ENCODE measurements at places on chromosomes 3 and 15.

DNA sequence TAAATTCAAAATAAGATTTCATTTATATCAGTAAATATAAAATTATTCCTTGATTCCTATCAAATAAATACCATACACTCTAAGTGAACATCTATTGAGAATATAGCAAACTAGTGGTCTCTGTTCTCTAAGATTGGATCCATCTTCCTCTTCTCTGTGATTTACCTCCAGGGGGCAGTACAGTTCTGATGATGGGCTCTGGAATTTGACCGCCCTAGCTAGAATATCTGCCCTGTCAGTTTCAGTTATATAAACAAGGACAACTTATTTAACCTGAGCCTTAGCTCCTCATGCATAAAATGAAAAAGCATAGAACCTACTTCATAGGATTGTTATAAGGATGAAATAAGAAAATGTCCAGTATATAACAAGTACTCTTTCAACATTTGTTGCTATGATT, 171.1 kb upstream of the CCDC54 start:
- DNase-seq, result no peak

- DNase-seq, result no peak
Observed at GRCh38 chr15:36810656-36811449, 231.4 kb downstream of the CDIN1 start.

- DNase-seq, result no peak
Observed at GRCh38 chr3:48949376-48949717, 30.7 kb downstream of the ARIH2 start.

DNA sequence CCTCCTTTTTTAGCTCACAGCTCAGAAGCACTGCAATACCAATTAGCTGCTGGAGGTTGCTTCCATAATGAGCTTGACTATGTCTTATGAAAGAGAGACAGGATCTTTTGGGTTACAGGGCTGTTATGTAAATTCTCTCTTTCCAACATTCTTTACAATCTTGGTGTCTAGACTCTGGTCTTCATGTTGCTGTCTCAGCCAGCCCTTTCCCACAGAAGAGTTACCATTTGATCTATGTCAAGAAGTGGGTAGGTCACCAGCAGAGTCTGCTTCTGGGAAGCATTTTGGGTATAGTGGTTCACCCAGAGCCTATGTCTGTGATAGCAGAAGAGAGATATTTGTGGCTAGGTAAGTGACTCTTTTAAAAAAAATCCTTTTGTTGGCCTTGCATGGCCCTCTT, 234.5 kb downstream of the SATB1 start:
- no peak for DNase-seq

DNA sequence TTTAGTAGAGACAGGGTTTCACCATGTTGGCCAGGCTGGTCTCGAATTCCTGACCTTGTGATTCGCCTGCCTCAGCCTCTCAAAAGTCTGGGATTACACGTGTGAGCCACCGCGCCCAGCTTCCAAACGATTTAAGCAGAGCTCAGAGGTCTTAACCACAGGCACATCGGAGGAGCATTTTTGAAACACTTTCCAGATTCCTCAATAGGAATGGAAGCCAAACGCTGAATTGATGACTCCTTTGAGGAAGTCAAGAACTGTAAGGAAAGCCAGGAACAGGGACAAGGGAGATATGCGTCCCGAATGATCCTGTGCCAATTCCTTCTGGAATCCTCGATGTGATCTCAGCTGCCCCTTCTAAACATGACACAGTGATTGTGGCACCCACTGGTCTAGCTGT, 40.0 kb downstream of the TRH start:
- no peak for DNase-seq

- DNase-seq, result no peak
Observed at GRCh38 chr3:130773366-130773765, 26.7 kb upstream of the PIK3R4 start.

- no peak for DNase-seq
Observed at GRCh38 chr3:100226712-100227429, 33.9 kb upstream of the TBC1D23 start.

DNA sequence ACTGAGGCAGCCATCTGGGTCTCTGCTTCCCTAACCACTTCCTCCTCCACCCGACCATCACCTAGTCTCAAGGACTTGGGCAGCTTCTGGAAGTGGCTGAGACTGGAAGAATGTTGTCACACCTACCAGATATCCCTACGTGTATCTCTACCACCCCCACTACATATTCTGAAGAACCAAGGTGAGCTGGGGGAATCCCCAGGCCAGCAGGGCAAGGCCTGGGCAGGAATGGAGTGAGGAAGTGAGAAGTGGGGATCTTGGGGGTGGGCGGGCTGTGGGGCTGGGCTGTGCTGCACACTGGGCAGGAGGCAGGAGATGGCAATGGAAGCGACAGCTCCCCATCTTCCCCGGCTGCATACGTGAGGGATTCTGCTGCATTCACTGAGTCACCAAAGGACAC, 17.5 kb upstream of the ALDH1A3 start:
- DNase-seq, result no peak

GRCh38 chr3:73384091-73384906, 240.4 kb downstream of the PDZRN3 start:
- no peak for DNase-seq

DNA sequence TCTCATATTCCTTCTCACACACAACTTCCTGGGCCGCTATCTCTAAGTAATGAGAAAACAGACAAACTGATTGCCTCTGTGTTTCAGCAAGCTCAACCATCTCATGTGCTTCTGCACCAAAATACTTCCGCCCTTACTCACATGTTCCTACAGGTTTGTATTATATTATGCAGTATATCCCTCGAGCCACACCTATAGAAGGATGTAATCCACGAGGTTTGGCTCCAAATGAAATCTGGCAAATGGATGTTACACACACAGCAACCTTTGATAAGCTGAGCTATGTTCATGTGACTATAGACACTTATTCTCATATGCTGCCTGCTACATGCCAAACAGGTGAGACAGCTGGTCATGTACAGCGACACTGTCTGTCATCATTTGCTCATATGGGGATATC, 22.6 kb downstream of the CCRL2 start:
- DNase-seq, result no peak

GRCh38 chr3:57919987-57920386, 88.2 kb upstream of the FLNB start:
- DNase-seq, result no peak

- DNase-seq, result no peak
Observed at GRCh38 chr15:64478863-64479262, 18.5 kb downstream of the ZNF609 start.

DNA sequence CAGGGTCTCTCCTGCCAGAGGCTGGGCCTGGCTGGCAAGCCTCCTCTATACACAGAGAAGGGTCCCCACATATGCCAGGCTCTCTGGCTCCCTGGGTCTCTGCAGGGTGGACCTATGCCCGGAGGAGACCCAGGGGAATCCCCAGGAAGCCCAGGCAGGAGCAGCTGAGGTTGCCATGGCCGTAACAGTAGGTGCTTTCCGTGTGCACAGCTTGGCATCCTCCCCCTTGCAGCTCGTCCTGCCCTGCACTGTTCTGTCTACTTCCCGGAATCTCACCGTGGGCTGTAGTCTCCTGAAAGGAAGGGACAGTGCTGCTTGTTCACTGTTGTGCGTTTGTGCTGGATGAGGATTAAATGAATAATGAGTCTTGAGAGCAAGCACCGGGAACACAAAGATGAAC, 47.8 kb downstream of the DAPK2 start:
- no peak for DNase-seq

- DNase-seq, result no peak
Observed at GRCh38 chr15:42688301-42688700, 48.6 kb downstream of the CDAN1 start.

DNA sequence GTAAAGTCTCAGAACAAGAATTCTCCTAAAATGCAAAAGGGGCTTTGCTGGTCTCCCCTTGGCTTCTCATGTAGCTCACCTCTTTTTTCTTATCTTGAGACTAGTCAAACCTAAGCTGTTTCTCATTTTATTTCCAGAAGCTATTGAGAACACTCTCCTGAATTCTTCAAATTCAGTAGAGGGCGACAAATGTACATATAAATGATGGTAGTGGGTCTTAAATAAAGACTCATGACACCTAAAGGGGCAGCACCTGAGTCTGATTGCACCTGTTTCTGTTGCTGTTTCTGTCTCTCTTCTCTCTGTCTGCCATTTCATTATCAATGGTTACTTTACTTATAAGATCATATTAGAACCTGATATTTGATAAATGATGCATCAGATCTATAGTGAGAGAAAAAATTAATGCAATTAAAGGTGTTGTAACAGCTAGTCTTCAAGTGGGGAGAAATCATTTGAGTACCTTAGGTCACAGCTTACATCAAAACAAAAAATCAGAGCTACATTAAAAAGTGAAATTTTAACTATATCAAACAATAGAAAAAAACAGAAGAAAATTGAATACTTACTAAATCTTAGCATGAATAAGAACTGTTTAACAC, 7.0 kb downstream of the ADIPOQ start:
- DNase-seq, result no peak

- DNase-seq, result no peak
Observed at GRCh38 chr15:76206325-76206976, 104.8 kb downstream of the ETFA start.

- DNase-seq, result no peak
Observed at GRCh38 chr15:69897471-69898237, 200.1 kb downstream of the TLE3 start.

DNA sequence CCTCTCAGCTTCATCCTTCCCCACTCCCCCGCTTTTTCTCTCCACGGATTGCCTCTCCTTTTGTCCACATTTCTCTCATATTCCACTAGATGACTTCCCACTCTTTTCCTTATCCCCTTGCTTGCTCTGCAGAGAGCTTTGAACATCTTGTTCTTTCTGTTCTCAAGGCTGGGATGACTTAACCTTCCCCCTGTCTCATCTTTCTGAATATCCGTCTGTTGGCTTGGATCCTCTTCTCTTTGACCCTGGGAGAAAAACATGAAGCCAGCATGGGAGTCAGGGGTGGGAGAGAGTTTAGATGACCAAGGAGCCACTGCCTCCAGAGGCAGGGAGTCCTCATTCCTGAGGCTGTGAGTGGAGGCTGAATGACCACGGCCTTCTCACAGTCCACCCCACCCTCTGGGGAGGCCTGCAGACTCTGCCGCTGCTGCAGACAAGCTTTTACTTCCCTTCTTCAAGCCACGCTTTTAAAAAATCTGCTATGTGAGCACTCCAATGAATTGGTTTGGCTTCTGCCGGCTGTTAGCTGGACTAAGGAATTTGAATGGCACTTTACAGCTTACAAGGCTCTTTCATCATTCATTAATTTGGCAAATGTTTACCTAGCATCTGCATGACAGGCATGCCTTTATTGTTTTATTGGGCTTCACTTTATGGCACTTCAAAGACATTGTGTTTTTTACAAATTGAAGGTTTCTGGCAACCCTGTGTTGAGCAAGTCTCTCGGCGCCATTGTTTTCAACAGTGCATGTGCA, 111.6 kb upstream of the SLC6A6 start:
- no peak for DNase-seq

DNA sequence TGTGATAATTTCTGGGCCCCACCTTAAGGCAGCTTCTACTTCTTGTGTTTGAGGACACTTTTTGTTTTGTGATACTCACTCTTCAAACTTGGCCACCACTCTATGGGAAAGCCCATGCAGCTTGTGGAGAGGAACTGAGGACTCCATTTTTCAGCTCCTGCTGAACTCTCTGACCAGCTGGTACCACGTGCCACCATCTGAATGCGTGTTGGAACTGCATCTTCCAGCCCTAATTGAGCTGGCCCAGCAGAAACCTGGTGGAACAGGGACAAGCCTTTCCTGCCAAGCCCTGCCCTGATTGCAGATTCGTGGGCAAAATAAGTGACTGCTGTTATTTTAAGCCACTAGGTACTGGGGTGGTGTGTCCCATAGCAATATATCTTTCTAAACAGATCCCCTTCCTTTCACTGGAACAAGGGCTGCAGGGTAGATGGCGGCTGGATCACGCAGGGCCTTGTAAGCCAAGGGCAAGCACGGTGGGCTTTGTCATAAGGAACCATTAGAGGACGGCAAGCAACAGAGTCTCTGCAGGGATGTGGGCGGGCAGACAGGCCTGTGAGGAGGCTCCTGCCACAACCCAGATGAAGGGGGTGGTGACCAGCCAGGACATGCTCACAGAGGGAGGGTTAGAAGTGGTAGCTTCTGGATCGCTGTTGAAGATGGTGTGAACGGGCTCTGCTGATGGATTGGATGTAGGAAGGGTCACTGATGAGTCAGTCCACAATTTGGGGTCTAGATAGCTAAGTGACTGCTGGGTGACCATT, 9.5 kb downstream of the H1-8 start:
- no peak for DNase-seq

DNA sequence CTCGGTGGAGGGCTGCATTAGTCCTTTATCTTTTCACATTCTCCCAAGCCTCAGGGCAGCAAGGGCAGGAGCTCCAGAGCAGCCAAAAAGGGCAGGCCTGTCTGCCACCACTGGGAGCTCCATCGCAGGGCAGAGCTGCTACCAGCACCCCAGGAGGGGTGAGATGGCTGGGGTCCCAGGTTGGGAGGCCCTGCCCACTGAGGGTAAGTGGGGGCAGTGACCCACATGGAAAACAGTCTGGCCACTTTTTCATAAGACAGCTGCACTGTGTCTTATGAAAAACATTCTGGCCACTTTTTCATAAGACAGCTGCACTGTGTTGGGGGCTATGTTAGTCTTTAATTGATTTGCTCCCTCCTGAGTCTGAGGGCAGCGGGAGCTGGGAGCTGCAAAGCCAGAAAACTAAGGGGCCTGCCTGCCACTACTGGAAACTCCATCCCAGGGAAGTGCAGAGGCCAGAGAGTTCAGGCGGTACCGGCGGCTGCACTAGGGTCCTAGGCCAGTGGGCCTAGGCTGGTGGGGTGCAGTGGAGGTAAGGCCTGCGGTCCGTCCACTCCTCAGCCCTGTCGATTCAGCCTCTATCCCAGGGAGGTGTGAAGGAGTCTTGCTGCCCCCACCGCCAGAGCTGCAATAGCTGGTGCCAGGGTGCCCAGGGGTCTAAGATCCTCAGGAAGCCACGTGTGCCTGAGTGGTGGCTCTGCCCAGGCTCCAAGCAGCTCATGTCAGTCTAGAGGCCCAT, 45.4 kb downstream of the TMCO5A start:
- DNase-seq, result no peak

- no peak for DNase-seq
Observed at GRCh38 chr3:180036671-180037455, at the start of gene PEX5L. TSS of gene PEX5L (minus strand) at chr3:180036937. CDS start at chr3:180036599, 338 bp downstream.

GRCh38 chr15:53437985-53438841, 321.2 kb downstream of the WDR72 start:
- DNase-seq, result no peak

DNA sequence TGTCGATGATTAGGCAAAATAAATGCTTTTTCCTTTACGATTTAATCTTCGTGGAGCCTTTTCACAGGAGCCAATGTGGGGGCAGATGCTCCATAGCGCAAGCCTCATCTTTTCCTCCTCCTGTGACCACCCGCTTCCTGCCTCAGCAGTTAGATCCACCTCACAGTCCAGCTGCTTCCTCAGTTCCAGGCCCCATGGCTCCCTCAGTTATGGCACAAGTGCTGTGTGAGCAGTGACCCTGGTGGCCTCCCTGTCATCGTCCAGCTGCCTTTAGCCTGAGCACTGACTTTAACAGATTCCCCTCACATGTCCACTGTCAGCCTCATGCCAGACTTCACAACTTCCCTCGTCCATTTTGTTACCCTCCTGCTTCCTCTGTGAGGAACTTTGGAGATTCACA, 424.6 kb upstream of the GBE1 start:
- DNase-seq, result no peak
